CMK (cell line): ENCODE measurements at places on chromosomes 1 and 21.

GRCh38 chr21:17783481-17784179 is 35.5 kb downstream of the C21orf91 start:
- no peak for DNase-seq

DNA sequence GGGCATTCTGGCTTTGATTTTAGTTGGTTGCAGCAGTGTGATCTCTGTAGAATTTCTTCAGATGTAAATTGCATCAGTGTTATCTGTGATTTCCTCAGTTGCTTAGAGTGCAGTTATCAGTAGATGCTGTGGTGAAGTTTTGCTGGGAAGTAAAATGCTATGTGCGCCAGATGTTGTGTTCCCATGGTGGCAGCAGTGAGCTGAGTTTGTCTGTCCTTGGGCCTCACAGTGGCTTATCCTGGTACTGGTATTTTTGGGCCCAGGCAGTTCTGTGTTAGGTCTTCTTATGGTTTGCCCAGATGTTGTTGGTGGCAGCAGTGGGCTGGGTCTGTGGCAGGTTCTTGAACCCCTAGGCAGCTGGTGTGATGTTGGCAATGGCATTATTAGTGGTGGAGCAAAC is 1242.1 kb downstream of the PLA2G4A start:
- DNase-seq = no peak

DNA sequence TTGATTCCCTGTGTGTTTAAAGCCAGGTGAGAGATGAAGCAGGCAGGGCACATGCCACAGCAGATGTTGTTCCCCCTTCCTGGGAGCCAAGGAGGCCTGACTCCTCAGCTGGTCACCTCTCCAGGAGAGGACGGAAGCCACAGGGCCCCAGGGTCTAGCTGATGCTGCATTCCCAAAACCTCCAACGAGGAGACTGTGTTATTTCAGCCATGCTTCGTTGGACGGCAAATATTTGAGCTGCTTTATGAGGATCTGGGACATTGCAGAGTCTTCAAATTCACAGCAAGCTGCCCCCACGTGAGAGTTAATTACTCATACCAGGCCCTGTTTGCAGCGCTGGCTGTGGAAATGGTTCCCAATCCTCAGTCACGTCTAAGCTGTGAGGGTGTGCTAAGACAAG is 85.3 kb downstream of the CDC7 start:
- DNase-seq = no peak

- peak; percentile 21 for DNase-seq
Observed at GRCh38 chr1:35030756-35031446, 844 bp downstream of the ZMYM6 start.

DNA sequence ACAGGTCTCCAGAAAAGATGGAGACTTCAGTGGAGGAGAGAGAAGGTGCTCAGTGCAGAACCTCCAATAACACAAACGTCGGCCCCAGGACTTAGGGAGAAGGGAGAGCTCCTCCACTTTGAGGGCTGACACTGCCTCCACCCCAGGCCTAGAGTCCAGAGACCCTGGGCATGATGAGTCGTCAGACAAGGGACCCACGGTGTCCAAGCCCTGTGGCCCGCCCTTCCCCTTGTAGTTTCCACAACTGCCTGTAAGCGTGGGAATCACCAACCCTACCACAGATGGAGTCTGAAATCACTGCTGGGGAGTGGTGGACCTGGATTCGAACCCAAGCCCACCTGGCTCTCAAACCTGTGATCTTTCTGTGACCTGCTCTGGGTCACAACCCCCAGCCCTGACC is 281.1 kb downstream of the NPHP4 start:
- no peak for DNase-seq

GRCh38 chr1:172600615-172601014 is 58.3 kb upstream of the FASLG start:
- DNase-seq = no peak

DNA sequence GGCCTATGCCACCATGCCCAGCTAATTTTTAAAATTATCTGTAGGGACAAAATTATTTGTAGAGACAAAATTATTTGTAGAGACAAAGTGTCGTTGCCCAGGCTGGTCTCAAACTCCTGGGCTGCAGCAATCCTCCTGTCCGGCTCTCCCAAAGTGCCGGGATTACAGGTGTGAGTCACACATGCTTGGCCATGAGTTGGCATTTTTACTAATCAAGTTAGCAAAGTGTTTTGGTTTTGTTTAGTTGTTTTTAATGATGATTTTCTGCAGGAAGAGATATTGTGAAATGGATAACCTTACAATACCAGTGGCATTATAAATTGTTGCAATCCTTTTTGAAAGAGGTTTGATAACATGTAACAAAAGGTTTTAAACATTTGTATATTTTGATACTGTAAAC is 65.3 kb upstream of the MAGI3 start:
- no peak for DNase-seq

DNA sequence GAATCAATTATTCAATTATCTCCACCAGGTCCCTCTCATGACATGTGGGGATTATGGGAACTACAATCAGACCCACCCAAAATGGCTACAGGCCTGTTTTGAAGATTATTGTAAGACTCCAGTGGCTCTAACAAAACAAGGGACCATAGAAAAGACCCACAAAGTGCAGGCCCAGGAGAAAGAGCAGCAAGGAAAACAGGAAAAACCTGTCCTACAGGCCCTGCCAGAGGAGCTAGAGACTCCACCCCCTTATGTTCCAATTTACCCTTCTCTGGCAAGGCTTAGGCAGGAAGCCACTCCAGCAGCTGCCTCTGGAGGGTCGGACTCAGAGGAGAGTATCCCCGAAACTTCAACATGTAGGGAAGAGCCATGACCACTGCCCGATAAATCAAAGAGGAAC is 96.5 kb downstream of the LIPI start:
- DNase-seq = no peak

DNA sequence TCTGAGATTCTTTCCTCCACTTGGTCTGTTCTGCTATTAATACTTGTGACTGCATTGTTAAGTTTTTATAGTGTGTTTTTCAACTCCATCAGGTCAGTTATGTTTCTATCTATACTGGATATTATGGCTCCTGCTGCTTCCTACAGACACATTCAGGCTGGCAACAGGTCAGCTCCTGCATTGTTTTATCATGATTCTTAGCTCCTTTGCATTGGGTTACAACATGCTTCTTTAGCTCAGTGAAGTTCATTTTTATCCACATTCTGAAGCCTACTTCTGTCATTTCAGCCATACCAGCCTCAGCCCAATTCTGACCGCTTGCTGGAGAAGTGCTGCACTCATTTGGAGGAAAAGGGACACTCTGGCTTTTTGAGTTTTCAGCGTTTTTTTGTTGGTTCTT is 37.3 kb upstream of the F3 start:
- no peak for DNase-seq
